ENCODE measurements at places on chromosomes 1 and 21. TPM values are rescaled to one million over a fixed set of nuclear protein-coding genes. Genes with fewer than 3 reads are reported as not detected.
A peak's percentile ranks its signal among the peaks of the same experiment; 100 is the strongest.

- no peak for DNase-seq
Measured at GRCh38 chr1:89064632-89065031, 376 bp downstream of the GBP1 start.

- no peak for DNase-seq
Measured at GRCh38 chr1:19418503-19418971, 66.8 kb downstream of the CAPZB start.

- no peak for DNase-seq
Measured at GRCh38 chr1:57494530-57495079, 70.7 kb upstream of the DAB1 start.

GRCh38 chr1:113073479-113073950, 517 bp downstream of the LRIG2 start:
- DNase-seq: peak; percentile 74

- peak; percentile 69 for DNase-seq
Measured at GRCh38 chr1:156895455-156895812, 1.9 kb downstream of the PEAR1 start.

DNA sequence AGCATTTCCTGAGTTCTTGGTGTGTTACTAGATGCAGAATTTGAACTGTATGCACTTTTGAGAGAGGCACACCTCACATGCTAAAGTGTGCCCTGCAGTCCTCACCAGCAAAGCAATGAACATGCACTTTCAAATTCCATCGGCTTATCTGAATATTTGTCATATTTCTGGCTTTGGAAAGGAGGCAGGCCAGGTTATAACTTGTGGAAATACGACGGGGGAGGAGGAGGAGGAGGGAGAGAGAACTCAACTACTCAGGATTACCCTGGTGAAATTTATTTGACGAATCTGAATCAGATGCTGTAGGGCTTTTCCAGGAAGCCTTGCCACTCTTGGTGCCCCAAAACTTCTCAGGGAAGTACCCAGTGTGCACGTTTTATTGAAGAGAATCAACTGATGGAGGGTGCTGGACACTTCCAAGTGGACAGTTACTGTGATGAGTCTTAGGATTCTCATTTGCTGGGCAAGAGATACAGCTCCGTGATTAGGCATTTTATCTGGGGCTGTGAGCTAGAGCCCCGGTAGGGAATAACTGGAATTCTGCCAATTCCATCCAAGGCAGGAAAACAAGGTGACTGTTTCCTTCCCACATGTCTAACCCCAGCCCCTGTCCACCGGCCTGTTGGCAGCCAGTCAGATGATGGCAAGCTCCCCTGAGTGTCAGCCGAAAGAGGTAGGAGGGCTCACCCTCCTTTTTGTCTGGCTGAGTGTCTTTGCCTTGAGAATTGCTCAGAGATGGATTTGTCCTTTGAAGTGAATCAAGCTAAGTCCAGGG, 3.8 kb downstream of the PDPN start:
- peak; percentile 40 for DNase-seq

DNA sequence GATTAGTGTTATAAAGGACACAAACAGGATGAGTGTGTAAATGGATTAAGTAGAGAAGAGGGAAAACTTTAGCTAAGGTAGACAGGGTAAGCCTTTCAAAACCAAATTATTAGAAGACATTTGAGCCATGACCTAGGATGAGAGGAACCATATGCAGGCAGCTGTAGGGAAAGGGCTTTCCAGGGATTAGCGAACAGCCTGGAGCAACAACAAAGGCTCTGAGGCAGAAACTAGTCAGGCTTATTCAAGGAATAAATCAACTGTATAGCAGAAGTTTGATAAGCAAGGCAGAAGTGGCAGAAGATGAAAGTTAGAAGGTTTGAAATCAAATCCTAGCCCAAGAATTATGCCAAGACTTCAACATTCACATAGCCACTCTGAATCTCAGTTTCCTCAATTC, 21.3 kb downstream of the AIDA start:
- peak; percentile 18 for DNase-seq

- DNase-seq: no peak
Measured at GRCh38 chr1:17342014-17342441, 30.0 kb upstream of the PADI6 start.

DNA sequence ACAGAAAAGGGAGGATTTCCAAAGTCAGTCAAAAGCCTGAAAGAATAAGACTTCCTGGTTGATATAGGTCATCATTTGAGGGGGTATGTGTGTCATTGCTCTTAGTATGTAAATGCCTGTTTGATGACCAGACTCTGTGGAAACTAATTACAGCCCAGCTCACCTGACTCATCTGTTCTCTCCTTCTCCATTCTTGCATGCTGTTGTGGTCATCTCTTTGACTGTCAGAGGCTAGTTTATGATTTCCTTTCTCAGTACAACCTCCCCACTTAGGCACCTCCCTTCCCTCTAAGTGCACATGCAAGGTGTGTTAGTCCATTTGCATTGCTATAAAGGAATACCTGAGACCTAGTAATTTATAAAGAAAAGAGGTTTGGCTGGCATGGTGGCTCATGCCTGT, 2.4 kb upstream of the C1orf116 start:
- DNase-seq: peak; percentile 28

EXTL2 gene
- 30.7 TPM for total RNA-seq

TTC22 gene
- not detected for total RNA-seq

ARHGEF11 gene
- 35.8 TPM for total RNA-seq

GPR3 gene
- 0.64 TPM for total RNA-seq

KCNA3 gene
- under 0.01 TPM for total RNA-seq

GFI1 gene
- under 0.01 TPM for total RNA-seq
